ENCODE measurements at places on chromosomes 7 and 10.

- no peak for DNase-seq
Measured at GRCh38 chr10:87723500-87723899, 63.8 kb downstream of the PAPSS2 start.

GRCh38 chr10:82440775-82441174, 565.8 kb downstream of the NRG3 start:
- no peak for DNase-seq

DNA sequence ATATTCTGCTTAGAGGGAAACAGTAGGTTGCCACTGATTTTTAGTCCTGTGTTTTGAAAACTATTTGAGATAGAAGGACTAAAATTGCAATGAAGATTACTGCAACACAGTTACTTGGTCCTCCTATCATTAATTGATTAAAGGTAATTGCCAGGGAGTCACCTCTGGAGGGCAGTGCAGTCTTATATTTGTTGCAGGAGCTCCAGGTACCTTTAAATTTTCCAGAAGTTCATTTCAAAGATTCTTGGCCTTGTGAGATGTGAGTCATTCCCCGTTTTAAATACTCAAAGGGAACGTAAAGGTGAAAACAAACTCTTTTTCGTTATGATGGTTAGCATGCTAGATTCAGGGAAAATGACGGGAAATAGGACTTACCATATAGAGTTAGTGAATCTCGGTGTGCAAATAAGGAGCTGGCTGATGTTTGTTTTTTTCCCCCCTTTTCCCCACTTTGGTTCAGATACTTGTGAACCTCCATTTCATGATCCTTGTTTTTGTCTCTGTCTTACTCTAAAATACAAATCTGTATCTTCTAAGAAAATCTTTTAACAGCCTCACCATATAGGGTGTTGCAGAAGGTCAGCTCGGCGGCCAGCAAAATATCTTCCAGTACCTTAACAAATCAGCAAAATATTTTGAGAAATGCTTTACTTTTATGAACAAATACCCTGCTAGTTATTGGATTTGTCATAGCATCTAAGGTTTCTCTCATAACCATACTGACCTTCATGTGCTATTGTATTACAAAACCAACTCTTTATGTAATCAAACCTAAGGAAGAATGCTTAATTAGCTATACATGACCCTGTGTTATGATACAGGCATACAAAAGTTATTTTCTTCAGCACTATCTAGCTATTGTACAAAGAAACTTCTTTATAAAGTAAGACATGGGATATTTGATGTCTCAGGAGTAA, 143.0 kb upstream of the HDAC9 start:
- no peak for DNase-seq

DNA sequence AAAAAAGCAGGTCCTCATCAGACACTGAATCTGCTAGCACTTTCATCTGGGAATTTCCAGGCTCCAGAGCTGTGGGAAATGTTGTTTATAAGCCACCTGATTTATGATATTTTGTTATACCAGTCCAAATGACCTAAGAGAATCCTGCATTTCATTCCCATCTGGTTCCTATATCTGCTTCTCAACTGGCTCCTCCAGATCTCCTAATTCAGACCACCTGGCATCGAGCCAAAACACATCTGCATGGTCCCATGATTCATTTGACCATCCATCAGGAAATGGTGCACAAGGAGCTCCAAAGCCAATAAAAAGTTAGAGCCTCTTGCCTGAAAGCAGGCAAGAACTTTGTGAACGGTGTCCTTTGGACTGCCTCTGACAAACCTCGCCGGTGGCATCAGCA, 108.9 kb downstream of the IPMK start:
- no peak for DNase-seq

DNA sequence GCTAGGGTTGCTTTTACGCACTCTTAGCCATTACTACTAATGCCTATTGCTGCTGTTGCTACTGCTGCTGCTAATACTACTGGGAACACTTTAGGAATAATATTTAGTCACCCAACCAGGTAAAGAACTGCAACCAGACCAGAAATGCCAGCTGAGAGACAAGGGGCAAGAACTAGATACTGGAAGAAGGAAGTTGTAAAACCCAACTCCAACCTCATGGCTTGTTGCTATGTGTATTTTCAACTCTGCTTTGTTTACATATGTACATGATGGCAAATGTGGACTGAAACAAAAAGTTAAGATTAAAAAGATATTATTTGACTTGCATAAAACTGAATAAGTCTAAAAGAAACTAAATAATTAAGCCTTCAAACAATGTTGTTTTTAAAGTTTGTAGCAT, 177.7 kb downstream of the GNAT3 start:
- no peak for DNase-seq

DNA sequence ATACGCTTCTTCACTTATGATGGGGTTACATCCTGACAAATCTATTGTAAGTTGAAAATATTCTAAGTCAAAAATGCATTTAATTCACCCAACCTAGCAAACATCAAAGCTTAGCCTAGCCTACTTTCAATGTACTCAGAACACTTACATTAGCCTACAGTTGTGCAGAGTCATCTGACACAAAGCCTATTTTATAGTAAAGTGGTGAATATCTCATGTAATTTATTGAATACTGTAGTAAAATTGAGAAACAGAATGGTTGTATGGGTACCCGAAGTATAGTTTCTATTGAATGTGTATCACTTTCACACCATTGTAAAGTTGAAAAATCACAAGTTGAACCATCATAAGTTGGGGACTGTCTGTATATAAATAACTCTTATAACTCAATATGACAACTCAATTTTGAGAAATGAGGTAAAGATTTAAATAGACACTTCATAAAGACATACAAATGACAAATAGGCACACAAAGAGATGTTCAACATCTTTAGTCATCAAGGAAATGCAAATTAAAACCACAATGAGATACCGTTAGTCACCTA, 73.9 kb downstream of the C10orf90 start:
- no peak for DNase-seq

GRCh38 chr10:8815969-8816368, 761.5 kb downstream of the GATA3 start:
- no peak for DNase-seq
